ENCODE measurements at places on chromosomes 13 and 19.

DNA sequence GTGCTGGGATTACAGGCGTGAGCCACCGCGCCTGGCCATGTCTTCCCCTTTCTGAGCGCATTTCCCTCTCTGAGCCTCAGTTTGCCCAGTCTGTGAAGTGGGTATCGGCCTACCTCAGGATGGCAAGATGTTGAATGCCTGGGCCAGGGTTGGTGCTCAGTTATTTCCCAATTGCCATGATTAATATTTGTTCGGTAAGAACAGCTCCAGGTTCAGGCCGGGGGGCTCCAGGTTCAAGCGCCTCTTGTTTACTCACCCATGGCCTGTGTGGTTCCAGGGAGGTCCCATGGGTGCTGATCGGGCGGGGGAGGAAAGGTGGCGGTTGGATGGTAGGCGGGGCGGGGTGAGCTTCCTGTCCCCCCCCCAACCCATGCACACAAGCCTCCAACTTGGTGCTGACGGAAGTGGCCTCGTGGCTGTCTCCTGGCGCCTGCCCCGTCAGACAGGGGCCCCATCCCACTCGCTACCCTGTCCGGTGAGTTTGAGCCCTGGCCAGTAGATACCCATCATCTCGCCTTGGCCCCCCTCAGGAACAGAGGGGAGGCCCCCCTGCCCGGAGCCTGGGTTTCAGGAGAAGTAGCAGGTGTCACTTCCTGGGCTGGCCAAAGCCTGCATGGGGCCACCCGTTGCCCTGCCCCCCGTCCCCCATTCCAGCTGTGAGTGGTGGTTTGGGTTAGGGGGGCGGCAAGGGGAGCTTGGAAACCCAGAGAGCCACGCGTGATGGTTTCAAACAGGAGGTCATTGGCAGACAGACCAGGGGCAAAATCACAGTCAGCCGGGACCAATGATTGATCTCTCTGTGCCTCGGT lies at the start of gene FCHO1:
Gene FCHO1, plus strand, starts transcription at position 375 of the 809 bp plus-strand sequence. CDS start 3,688 bp downstream, outside the sequence.
- DNase-seq, result peak; percentile 92

- no peak for DNase-seq
Observed at GRCh38 chr13:76481738-76482137, 404.5 kb downstream of the KCTD12 start.

GRCh38 chr19:14265290-14266036 lies 59.5 kb upstream of the ADGRL1 start:
- DNase-seq, result no peak

DNA sequence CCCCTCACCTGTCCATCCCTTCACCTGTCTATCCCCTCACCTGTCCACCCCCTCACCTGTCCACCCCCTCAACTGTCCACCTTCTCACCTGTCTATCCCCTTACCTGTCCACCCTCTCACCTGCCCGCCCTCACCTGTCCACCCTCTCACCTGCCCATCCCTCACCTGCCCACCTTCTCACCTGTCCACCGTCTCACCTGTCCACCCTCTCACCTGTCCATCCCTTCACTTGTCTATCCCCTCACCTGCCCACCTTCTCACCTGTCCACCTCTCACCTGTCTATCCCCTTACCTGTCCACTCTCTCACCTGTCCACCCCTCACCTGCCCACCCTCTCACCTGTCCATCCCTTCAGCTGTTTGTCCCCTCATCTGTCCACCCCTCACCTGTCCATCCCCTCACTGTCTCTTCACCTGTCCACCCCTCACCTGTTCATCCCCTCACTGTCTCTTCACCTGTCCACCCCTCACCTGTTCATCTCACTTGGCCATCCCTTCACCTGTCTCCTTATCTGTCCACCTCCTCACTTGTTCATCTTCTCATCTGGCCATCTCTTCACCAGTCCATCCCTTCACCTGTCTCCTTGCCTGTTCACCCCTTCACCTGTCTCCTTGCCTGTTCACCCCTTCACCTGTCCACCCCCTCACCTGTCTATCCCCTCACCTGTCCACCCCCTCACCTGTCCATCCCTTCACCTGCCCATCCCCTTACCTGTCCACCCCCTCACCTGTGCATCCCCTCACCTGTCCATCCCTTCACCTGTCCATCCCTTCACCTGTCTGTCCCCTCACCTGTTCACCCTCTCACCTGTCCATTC lies 12.7 kb upstream of the KANK2 start:
- DNase-seq, result no peak

DNA sequence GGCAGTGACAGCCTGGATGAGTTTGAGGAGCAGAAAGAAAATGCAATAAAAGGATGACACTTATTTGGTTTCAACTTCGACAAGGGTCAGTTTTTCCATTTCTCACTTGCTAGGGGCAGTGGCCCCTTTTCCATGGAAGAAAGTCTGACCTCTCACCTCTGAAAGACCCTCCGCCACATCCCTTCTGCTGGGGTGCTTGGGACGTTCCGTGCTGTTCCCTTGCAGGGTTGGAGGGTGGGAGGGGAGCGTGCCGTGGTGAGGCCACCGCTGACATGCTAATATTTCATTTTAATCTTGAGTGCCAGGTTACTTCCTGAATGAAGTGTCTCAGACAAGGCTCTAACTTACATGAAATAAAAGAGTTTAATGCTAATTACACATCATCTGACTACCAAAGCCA lies 5.2 kb upstream of the ZNF536 start:
- DNase-seq, result no peak

DNA sequence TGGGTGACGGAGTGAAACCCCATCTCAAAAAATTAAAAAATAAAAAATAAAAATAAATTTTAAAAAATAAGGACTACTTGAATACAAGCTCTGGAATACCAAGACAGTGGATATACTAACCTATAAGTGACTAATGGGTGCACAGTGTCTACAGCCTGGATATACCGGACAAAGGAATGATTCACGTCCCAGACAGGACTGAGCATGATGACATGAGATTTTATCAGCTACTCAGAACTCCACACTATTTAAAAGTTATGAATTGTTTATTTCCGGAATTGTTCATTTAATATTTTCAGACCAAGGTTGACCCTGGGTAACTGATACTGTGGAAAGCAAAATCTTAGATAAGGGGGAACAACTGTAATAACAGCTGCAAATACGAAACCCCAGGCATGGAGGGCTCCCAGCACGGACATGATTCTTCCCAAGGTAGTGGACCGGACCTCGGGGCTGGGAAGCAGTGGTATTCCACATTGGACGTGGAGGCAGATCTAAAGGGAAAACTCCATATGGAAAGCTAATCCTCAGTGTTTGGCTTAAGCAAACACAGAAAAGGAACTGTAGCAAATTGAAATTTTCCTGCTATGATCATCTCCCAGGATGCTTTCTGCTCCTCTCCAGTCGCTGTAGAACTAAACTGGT lies 102.6 kb upstream of the TSHZ3 start:
- DNase-seq, result no peak

GRCh38 chr19:50341091-50341564 lies 12.0 kb upstream of the KCNC3 start:
- DNase-seq, result no peak

DNA sequence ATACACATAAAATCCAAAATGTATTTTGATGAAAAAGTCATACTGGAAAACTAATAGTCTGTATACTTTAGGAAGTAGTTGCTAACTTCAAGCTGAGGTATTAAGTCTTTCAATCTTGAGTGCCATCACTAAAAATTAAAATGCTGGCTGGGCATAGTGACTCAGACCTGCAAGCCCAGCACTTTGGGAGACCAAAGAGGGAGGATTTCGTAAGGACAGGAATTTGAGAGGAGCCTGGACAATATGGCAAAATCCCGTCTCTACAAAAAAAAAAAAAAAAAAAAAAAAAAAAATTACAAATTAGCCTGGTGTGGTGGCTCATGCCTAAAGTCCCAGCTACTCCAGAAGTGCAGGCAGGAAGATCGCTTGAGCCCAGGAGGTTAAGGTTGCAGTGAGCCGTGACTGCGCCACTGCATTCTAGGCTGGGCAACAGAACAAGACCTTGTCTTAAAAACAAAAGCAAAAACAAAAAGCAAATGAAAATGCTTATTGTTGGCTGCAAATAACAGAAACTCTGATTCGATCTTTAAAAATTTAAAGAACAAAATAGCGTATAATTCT lies 1994.2 kb upstream of the PCDH20 start:
- no peak for DNase-seq

- peak; percentile 31 for DNase-seq
Observed at GRCh38 chr13:41196620-41197019, 2.3 kb upstream of the KBTBD7 start.

DNA sequence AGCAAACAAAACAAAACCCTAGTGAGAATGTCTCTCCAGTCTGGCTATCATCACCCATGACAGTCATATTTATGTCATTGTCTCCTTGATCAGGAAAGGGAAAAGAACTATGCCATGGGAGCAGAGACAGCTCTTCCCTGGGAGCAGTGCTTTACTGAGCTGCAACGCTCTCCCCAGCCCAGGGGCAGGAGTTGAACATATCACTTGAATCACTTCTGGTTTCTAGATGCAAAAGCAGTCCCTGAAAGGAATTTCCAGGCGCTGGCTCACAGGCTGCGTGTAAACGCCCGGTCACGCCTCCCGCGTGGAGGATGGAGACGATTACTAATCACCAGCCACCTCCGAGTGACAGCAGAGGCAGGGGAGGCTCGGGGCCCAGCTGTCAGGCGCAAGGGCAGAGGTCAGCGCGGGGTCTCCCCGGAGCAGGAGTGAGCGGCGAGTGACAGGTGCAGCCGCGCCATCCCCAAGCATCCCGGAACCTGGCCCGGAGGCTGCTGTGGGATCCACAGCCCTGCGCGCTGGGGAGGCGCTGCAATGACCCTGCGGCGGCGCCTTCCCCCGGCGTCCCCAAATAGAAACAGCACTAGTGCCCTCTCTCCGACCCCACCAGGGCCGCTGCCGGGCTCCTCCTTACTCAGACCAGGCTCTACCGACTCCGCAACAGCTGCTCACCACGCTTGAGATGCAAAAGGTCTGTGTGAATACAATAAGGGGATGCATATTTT lies 23.5 kb upstream of the DCLK1 start:
- DNase-seq, result no peak

GRCh38 chr13:48411147-48411794 lies 1.6 kb downstream of the LPAR6 start:
- no peak for DNase-seq

- no peak for DNase-seq
Observed at GRCh38 chr19:5958074-5958850, 19.7 kb downstream of the RANBP3 start.

DNA sequence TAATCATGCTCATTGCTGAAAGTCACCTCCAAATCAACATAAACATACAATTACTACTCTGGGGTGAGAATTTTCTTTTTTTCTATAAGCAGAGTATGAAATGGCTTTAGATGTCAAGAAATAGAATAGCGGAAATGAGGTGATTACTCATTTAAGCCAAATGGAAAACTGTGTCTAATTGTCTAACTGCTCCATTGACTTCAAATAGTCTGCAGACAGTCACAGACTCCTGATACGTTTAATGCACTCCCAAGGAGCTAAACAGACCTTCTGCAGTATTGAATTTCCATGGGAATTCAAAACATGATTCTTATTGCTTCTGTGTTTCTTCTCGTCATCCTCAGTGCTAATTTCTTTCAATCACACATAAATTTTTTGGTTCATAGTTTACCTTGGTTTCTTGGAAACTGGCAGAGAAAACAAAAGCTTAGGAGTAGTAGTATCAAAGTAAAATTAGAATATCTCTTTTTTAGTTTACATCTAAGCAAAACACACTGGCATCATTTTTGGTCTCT lies 865.2 kb upstream of the SLC10A2 start:
- DNase-seq, result no peak

DNA sequence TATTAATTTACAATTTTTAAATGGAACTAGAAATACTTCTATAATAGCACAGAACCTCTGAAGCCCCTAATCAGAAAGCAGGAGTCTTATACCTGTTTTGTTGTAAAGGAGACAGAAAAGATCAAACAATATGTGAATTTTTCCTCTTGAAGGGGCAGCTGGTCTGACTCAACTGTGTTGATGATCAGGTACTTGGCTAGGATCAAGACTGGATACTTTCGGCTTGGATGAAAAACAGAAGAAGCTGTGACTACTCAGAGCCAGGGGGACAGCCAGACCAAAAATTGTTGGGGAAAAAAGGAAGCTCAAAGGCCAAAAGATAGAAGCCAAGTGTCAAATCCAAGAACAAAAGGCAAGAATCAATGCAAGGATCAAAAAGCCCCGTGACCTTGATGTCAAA lies 195.6 kb downstream of the KCTD12 start:
- no peak for DNase-seq

DNA sequence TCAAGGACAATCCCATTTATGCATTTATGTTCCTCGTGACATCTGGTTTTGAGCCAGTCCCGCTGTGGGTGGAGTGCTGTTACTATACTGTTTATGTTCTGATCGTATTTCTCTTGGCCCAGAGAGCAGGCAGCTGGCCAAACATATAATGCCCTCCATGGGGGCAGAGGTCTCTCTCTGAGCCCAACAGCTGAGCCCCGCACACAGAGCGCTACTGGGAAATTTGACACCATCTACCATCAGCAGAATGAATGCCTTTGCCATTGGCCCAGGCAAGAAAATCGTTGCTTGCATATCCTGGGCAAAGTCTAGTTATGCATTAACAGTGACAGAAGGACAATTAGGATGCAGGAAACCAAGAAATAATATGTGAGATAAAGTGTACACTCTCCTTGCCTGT lies 126.8 kb upstream of the CACNA1A start:
- no peak for DNase-seq

DNA sequence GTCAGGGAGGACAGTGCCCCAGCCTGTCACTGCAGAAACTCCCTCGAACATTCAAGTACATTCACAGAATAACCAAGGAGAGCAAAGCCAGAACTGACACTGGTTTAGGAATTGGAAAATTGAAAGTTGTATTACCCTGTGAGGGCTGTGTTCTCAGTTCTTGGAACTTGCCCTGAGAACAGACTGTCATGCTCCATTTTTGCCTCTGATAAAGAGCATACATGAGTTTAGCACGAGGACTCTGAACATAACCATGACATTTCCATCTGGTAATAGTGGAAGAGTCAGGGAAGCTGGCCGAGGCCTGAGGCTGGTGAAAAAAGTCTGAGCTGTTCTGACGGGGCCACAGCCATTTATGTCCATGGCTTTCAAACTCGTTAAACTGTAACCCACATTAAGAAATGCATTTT lies 15.2 kb upstream of the SLC25A30 start:
- DNase-seq, result no peak

GRCh38 chr19:10226021-10226375 lies 5.1 kb downstream of the S1PR2 start:
- no peak for DNase-seq
